CD4-positive, alpha-beta T cell treated with Interferon alpha-2 for 1 hour (primary cell): ENCODE measurements at places on chromosomes 5 and 9.

DNA sequence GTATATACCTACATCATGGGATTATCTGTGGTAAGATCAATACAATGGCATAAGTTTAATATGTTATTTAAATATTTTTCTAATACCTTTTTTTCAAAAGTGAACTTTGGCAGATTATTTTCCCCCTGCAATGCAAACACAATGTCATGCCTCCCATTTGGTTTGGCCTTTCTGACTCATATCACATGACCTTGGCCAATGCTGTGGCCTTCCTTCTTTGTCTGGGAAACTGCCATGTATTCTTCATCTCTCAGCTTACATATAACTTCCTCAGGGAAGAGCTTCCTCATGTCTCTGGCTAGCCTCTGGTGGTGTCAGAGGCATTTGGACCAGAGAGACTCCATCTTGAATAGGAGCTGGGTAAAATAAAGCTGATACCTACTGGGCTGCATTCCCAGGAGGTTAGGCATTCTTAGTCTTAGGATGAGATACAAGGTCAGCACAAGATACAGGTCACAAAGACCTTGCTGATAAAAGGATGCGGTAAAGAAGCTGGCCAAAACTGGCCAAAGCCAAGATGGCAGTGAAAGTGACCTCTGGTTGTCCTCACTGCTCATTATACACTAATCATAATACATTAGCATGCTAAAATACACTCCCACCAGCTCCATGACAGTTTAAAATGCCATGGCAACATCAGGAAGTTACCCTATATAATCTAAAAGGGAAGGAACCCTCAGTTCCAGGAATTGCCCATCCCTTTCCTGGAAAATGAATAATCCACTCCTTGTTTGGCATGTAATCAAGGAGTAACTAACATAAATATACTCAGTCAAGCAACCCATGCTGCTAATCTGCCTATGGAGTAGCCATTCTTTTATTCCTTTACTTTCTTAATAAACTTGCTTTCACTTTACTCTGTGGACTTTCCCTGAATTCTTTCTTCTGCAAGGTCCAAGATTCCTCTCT lies 76.0 kb downstream of the C9orf153 start:
- DNase-seq = no peak

DNA sequence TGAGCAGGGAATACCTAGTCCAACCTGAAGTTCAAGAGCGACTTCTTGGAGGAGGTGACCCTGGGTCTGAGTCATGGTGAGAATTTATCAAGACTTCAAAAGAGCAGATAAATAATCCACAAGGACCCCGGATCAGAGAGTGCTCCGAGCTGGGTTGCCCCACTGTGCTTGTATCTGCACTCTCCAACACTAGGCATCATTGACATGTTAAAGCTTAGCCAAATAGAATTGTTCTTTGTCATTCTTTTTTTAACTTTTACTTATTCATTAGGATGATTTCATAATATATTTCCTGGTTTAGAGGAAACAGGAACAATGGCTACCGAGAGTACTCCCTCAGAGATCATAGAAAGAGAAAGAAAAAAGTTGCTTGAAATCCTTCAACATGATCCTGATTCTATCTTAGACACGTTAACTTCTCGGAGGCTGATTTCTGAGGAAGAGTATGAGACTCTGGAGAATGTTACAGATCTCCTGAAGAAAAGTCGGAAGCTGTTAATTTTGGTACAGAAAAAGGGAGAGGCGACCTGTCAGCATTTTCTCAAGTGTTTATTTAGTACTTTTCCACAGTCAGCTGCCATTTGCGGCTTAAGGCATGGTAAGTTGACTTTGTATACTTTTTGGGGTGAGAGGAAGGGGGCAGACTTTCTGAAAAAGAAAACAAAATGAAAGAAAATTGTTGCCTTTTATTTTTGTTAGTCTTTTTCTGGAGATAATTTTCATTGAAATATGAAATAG lies at the start of gene CARD6:
Gene CARD6 (plus strand): TSS at position 300 of the 738 bp plus-strand sequence. CDS start 16 bp downstream, at position 316.
- no peak for DNase-seq

GRCh38 chr5:71932655-71933338 lies 174.5 kb upstream of the MAP1B start:
- DNase-seq = no peak

DNA sequence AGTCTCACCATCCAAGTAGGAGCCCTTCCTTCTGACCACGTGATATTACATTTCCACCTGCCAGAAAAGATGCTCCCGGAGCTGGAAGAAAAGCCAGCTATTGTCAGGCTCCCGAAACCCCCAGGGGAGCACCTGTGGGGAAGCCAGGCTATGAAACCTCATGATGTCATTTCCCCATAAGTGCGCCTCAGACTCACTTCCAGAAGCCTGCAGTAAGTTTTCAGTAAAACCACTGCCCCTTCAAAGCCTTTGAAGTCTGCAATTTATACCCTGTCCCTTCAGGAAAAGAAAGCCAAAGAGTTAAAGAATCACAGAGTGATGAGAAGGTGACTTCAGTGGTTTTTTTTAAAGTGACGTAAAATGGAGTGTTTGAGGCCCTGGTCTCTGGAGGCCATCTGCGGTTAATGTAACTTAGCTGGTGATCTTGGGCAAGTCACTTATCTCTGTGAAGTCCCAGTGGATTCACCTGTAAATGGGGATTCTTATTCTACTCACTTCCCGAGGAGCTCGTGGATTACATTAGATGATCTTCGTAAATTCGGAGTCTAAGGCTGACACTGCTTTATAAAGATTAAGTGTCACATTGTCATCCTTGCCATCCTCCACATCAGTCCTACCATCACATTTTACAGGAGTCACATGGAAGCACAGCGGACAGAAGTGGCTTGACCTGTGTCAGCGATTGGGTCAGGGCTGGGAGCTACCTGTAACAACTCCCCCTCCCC lies 2.6 kb upstream of the SEMA6A start:
- no peak for DNase-seq

- DNase-seq = no peak
Measured at GRCh38 chr5:122864400-122864799, 19.0 kb downstream of the SNX24 start.

- DNase-seq = no peak
Measured at GRCh38 chr5:73975845-73976244, 349.8 kb downstream of the ARHGEF28 start.

- DNase-seq = no peak
Measured at GRCh38 chr9:111878946-111879345, 17.7 kb upstream of the UGCG start.

DNA sequence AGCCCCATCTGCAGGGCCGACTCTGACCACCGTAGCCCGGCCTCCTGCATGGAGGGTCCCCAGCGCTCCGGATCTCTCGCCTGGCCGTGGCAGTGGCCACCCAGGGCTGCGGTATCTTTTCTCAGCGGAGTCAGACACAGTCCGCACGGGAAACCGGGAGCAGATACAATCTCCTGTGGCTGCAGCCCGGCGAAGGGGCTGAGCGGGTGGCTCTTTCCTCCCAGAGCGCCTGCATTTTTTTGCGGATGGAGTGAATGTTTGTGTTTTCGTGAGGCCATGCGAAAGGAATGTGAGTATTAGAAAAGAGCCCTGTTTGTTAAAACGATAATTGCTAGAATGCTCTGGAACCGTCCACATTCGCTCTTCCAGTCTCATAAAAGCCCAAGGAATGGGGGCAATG lies 53.4 kb upstream of the PTCH1 start:
- no peak for DNase-seq

- DNase-seq = no peak
Measured at GRCh38 chr5:133690746-133691145, 78.4 kb upstream of the FSTL4 start.

- no peak for DNase-seq
Measured at GRCh38 chr5:54705994-54706653, 188.6 kb downstream of the SNX18 start.

GRCh38 chr9:114198249-114199040 lies 43.1 kb downstream of the COL27A1 start:
- no peak for DNase-seq

DNA sequence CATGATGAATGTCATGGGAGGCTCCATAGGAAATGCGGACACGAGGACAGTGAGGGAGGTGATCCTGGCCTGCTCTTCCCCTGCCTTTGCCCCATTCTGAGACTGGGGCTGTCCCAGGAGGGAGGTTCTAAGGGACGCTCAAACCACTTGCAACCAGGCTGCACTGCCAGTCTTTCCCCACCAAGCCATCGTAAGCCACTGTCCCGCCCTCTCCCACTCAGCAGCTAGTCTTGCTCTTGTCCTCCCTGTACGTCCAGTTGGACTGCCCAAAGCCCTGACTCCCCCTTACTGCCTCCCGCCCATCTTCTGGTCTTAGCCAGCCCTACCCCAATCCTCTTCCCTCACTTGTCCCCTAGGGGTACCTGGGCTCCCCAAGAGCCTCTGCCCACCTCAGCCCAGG lies 115.7 kb downstream of the FSTL4 start:
- DNase-seq = no peak

- no peak for DNase-seq
Measured at GRCh38 chr5:1468629-1469527, 23.6 kb upstream of the SLC6A3 start.

DNA sequence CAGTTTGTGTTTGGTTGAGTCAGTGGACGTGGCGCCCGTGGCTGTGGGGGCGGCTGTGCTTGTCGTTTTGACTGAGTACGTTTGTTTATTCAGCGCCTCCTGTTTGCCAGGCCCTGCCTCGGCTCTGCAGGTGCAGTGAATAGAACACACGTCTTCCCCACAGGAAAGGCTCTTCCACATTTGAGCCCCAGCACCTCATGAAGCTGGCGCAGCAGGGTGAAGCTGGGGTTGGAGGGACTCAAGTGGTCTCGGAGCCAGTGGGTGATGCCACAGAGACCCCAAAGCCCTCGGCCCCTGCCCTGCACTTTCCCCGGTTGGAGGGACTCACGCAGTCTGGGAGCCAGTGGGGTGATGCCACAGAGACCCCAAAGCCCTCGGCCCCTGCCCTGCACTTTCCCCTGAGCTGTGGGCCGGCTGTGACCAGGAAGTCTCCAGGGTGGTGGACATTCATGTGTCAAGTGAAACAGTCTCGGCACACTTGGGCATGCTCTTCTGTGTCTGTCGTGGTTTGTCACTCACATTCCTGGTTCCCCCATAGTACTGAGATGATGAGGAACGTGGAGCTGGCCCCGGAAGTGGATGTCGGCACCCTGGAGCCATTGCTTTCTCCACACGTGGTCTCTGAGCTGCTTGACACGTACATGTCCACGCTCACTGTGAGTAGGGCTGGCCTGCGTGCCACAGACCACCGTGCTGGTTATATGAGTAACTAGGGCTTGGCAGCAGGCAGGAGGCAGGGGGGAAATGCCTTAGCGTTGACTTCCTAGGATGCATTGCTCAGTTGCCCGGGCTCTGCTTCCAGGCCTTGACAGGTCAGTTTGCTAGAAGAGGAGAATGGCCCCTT lies 13.6 kb downstream of the EXOC3 start:
- DNase-seq = peak; percentile 0

DNA sequence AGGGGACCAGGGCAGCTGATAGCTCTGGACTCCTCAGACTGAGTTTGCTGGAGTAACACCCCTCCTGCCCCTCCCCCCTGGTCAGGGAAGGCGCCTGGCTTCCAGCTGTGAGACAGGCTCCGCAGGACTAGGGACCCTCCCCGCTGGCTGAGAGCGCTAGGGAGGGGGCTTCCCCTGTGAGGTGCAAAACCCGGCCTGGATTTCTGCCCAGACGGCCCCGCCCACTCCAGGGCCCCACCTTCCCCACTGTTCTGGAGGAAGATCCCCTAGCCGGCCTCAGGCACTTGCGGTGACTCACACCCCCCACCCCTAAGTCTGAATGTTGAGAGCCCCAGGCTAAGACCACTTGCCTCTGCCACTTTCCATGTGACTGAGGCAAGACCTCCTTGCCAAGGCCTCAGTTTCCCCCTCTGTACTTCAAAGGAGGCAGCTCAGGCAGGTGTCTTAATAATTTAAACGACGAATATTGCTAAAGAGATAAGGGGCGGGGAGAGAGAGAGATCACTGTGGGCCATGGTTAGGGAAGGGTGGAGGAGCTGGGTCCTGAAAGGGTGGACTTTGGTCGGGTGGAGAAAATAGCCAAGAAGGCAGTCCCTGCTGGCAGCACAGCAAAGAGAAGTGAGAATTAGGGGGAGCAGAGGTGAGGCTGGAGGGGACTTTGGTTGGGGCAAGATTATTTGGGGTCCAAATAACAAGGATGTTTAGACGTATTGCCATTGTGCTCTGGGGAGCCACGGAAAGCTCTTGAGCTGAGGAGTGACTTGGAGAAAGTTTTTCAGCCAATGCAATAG lies 1.0 kb upstream of the DAB2IP start:
- DNase-seq = no peak

DNA sequence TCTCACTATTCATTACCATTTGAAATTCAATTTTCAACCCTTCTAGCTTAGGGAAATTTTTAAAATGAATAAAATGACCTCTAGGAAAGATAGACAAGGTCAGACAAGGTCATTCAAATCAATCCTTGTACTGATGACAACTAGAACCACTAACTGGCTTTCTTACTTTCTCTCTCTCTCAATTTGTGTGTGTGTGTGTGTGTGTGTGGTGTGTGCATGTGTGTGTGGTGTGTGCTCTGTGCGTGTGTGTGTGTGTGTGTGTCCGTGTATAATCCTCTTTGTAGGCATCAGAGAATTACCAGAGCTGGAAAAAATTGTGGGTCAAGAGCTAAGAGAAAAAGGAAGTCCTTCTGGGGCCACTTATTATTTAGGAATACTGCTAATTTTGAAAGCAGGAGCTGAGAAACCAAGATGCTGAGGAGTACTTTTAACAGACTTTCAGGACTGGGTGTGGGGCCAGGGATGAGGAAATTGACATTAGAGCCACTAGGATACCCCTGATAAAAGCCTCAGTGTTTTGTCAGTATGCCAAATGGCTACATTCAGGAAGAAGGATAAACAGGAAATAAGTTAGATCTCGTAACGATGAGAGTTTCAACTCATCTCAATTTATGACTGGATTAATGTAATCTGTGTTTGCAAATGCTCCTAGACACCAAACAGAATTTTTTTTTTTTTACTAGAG lies 723.3 kb downstream of the CETN3 start:
- DNase-seq = no peak

GRCh38 chr9:95134457-95134881 lies 183.0 kb downstream of the FANCC start:
- no peak for DNase-seq

DNA sequence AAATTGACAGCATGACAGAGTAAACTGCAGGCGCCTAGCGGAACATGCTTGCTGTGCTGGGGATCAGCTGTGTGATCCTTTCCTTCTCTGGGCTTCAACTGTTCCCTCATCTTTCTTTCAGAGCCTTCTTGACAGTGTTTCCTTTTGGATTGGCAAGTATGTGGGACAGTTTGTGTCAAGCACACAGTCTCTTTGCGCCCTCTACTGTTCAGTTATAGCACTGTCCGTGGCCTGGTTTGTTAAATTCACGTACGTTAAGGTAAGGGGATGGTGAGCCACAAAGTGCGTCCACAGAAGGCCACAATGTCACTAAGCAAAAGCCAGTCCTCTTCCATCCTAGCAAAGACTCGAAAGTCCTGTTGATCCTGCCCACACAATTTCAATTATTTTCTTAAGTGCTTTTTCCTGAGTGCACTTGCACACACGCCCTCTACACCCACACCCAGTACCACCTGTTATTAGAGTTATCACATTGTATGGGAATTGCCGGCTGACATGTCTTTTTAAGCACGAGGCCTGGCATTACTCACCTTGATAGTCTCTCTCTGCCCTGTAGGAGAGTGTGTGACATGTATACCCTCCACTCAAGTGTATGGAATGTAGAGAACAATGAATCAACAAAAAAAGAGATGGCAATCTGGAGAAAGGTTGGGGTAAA lies 22.5 kb upstream of the PTPN3 start:
- DNase-seq = peak; percentile 24

- DNase-seq = peak; percentile 97
Measured at GRCh38 chr5:91379914-91380490, 3.1 kb downstream of the ARRDC3 start.
